ENCODE measurements at places on chromosomes 6 and 20. TPM values are rescaled to one million over a fixed set of nuclear protein-coding genes. Genes with fewer than 3 reads are reported as not detected.

DSP gene
- 123 TPM for total RNA-seq

PCMTD2 gene
- 68.4 TPM for total RNA-seq

TGM2 gene
- 133 TPM for total RNA-seq

DPPA5 gene
- total RNA-seq = not detected

- H3K27ac ChIP-seq = no peak overlapping the region
- H3K4me1 ChIP-seq = no peaks in the 10 kb centered on the region
- no peaks in the 10 kb centered on the region for H3K27me3 ChIP-seq
- no peak overlapping the region for H3K4me3 ChIP-seq
- DNase-seq = no peak
Measured at GRCh38 chr20:48864254-48864653, 36.5 kb upstream of the PREX1 start.

GRCh38 chr6:109428889-109429477 lies 11.4 kb downstream of the PPIL6 start:
- no peaks in the 10 kb centered on the region for H3K4me1 ChIP-seq
- DNase-seq = peak; percentile 57
- H3K27ac ChIP-seq = no peak overlapping the region
- H3K27me3 ChIP-seq = no peaks in the 10 kb centered on the region

GRCh38 chr20:12535316-12535715 lies 473.5 kb upstream of the SPTLC3 start:
- no peaks in the 10 kb centered on the region for H3K4me1 ChIP-seq
- DNase-seq = peak; percentile 6
- H3K36me3 ChIP-seq = no peaks in the 10 kb centered on the region

- no peaks in the 10 kb centered on the region for H3K27me3 ChIP-seq
- H3K27ac ChIP-seq = no peak overlapping the region
- no peaks in the 10 kb centered on the region for H3K36me3 ChIP-seq
- DNase-seq = no peak
Measured at GRCh38 chr20:19392344-19393130, 180.1 kb downstream of the SLC24A3 start.

- no peaks in the 10 kb centered on the region for H3K27me3 ChIP-seq
- DNase-seq = no peak
- H3K36me3 ChIP-seq = no peaks in the 10 kb centered on the region
- H3K4me3 ChIP-seq = no peak overlapping the region
Measured at GRCh38 chr6:7021301-7021700, 86.5 kb upstream of the RREB1 start.

DNA sequence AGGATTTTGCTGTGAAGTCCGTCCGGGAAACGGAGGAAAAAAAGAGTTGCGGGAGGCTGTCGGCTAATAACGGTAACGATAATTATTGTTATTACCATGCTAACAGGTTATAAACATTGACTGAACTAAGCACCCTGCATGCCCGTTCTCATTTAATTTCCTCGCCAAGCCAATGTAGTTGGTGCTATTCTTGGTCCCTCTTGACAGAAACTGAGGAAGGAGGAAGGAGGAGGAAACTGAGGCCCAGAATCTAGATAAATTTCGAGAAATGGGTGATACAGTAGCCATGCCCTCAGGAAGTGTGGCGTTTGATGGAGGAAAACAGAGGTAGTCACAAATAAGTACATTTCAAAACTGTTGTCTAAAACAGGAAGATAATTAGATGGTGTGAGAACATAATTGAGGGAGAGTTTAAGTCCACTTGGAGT lies 474 bp downstream of the TPX2 start:
- H3K27me3 ChIP-seq = no peaks in the 10 kb centered on the region
- H3K36me3 ChIP-seq = no peaks in the 10 kb centered on the region
- H3K27ac ChIP-seq = peak overlapping the region; percentile 3
- peak overlapping the region; percentile 61 for H3K4me3 ChIP-seq
- no peak for DNase-seq
- peaks cover 17% of the 10 kb centered on the region for H3K4me1 ChIP-seq

DNA sequence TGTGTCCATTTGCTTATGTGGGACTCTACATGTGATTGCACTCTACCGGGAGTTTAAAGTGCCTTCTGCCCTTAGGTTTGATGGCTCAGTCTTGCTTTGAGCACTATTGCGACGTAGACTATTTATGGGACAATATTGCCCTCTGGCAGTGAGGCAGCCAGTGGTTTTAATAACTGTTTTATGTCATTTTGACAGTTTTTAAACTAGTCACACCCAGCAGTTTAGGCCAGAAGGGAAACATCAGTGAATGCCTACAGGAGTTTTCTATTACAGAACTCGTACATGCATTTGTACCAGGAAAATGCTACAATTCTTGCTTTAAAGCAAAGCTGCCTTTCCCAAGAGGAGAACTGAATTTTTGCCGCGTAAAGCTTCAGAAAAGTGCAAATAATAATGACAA lies 813.7 kb downstream of the KIF16B start:
- no peaks in the 10 kb centered on the region for H3K27me3 ChIP-seq
- no peak overlapping the region for H3K27ac ChIP-seq
- H3K4me1 ChIP-seq = no peaks in the 10 kb centered on the region
- no peaks in the 10 kb centered on the region for H3K36me3 ChIP-seq

DNA sequence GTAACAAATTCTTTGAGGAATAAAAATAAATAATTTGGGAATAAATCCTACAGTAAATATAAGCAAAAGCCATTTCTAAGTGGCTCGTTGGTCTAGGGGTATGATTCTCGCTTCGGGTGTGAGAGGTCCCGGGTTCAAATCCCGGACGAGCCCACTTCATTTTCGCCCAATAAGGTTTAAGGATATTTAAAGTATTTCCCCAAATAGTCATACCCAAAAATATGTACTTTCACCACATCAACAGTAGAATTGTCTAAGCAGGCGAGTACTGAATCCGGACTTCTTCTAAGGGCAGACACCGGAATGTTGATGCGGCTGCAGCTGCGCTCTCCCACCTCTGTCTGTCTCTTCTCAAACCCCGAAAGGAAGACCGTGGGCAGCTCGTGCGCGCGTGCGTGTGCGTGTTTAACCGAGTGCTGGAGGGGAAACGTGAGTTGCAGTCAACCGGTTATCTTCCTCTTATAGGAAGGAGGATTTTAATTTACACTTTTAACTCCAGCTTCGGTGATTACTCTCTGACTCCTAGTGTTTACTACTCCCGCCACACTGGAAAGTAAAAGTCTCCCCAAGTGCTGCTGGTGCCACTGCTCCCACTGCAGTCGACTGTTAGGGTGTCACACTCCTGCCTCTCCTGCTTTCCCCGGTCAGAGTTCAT lies 155.7 kb upstream of the PRSS16 start:
- H3K27ac ChIP-seq = no peak overlapping the region
- no peaks in the 10 kb centered on the region for H3K4me1 ChIP-seq
- peak overlapping the region; percentile 3 for H3K4me3 ChIP-seq
- H3K27me3 ChIP-seq = peaks cover 20% of the 10 kb centered on the region
- DNase-seq = peak; percentile 64

DNA sequence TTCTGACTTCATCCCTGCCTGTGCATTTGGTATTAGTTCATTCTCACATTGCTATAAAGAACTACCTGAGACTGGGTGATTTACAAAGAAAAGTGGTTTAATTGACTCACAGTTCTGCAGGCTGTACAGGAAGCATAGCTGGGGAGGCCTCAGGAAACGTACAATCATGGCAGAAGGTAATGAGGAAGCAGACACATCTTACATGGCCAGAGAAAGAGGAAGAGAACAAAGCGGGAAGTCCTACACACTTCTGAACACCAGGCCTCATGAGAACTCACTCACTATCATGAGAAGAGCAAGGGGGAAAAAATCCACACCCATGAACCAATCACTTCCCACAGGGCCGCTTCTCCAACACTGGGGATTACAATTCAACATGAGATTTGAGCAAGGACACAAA lies 303.9 kb downstream of the CBLN4 start:
- H3K27ac ChIP-seq = no peak overlapping the region
- no peaks in the 10 kb centered on the region for H3K36me3 ChIP-seq
- no peaks in the 10 kb centered on the region for H3K4me1 ChIP-seq
- H3K27me3 ChIP-seq = no peaks in the 10 kb centered on the region
- no peak overlapping the region for H3K4me3 ChIP-seq

- no peaks in the 10 kb centered on the region for H3K27me3 ChIP-seq
- no peaks in the 10 kb centered on the region for H3K4me1 ChIP-seq
- no peak overlapping the region for H3K27ac ChIP-seq
- no peaks in the 10 kb centered on the region for H3K36me3 ChIP-seq
Measured at GRCh38 chr6:81708113-81708699, 44.3 kb downstream of the TENT5A start.

DNA sequence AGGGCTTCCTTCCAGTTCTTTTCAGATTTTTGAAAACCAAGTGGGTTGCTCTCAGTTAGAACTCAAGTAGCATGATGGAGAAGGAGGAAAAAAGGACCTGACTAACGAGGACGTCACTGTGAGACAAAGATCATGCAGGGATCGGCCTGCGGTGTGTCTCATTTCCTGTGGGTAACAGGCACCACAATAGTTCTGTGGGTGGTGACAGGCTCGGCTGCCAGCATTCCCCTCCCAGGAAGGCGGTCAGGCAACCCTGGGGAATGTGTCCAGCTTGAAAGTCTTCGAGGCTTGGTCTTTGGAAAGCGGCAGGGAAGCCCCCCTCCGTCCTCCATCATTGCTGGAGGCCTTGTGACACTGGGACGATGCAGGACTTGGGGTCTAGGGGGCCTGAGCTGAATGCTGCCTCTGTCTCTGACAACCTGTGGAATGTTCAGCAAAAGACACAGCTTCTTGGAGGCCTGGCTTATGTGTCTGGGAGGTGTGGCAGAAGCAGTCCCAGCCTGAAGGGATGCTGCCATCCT lies 121.0 kb downstream of the BCAS1 start:
- no peaks in the 10 kb centered on the region for H3K36me3 ChIP-seq
- no peaks in the 10 kb centered on the region for H3K27me3 ChIP-seq
- H3K4me1 ChIP-seq = peaks cover 8% of the 10 kb centered on the region

GRCh38 chr20:38127920-38128528 lies 37.0 kb downstream of the TGM2 start:
- H3K27ac ChIP-seq = peak overlapping the region; percentile 64
- no peaks in the 10 kb centered on the region for H3K36me3 ChIP-seq
- no peaks in the 10 kb centered on the region for H3K27me3 ChIP-seq

DNA sequence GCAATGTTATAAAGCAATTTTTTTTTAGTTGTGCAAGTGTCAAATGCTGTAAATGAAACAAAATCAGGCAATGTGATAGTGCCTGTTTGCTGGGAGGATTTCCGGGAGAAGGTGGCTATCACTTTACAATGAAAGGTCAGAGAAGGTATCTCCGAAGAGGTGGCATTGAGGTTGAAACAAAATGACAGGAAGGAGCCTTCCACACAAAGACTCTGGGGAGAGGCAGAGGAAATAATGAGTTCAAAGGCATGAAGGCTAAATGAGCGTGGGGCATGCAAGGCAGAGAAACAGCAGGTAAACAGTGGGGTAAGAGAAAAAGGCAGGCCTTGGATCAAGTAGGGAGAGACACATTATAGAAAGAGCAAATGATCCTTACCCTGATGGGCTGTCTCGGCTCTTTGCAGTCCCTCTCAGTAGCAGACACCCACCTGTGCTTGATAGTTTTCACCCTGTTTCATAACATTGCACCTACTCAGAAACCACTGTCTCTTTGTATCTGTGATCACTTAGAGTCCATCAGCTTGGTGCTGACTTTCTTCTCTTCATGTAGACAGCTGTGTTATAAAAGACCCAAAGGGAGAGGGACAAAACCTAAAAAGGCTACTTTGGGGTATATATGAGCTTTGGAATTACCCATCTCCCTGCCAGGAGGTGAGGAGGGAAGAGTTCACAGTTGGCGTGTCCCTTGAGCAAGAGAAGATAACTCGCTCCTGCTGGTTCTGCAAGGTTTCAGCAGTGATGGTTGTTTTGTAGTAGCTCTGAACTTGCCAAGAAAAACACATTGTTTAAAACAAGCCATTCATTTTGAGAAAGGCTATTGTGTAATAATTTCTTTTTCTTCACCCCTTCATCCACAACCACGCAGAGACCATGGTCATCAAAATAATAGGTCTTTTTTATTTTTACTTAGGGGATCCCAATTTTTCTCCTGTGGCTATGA lies 22.3 kb downstream of the NRN1 start:
- no peak for DNase-seq
- no peak overlapping the region for H3K4me3 ChIP-seq
- no peak overlapping the region for H3K27ac ChIP-seq
- H3K27me3 ChIP-seq = peaks cover 28% of the 10 kb centered on the region
- no peaks in the 10 kb centered on the region for H3K4me1 ChIP-seq

DNA sequence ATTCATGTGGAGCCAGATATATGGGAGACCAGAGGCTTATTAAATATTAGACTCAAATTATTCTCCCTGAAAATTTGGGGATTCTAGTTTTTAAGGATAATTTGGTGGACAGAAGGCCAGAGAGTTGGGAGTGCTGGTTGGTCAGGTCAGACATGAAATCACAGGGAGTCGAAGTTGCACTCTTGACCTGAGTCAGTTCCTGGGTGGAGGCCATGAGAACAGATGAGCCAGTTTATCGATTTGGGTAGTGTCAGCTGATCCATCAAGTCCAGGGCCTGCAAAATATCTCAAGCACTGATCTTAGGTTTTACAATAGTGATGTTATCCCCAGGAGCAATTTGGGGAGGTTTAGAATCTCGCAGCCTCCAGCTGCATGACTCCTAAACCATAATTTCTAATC lies 563.5 kb upstream of the NRSN1 start:
- H3K27me3 ChIP-seq = no peaks in the 10 kb centered on the region
- no peak for DNase-seq
- no peaks in the 10 kb centered on the region for H3K36me3 ChIP-seq
- no peak overlapping the region for H3K4me3 ChIP-seq
- H3K27ac ChIP-seq = no peak overlapping the region
- peaks cover 6% of the 10 kb centered on the region for H3K4me1 ChIP-seq

Measured in hepatocyte (in vitro differentiated cells).